ENCODE measurements at places on chromosomes 16 and 17. TPM values are rescaled to one million over a fixed set of nuclear protein-coding genes. Genes with fewer than 3 reads are reported as not detected.

GRCh38 chr17:80449930-80450576, 26.4 kb downstream of the NPTX1 start:
- no peak for DNase-seq

GRCh38 chr16:73306901-73307413, 259.0 kb upstream of the ZFHX3 start:
- DNase-seq, result no peak

DNA sequence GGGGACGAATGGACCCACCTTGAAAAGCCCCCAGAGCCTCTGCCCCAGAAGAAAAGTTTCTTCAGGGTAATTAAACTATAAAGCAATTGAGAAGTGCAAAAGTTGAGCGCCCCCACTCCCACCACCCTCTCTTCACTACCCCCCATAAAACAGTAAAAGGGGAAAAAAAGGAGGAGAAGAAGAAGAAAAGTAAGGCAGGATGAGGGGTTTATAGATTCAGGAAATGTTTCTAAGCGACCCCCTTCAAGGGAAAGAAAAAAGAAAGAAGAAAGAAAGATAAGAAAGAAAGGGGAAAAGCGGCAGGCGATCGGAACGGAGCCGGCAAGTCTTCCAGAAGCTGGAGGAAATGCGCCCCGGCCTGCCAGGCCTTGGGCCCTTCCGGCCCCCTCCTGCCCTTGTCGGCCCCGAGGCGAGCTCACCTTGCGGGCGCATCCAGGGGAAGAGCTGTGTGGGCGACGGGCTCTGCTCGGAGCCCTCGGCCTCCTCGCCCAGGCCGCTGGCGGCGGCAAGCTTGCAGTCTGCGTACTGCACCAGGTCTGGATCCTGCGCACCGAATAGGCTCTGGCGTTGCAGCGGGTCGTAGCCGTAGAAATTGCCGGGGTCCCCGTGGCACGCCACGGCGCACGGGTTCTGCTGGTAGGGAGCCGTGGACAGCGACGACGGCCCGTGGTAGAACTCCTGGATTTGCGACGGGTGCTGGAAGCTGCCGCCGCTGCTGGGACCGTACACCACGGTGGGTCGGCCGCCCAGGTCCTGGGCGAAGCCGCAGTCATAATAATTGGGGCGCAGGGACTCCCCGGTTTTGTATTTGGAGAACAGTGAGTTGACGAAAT, 1.0 kb downstream of the HOXB8 start:
- no peak for DNase-seq

DNA sequence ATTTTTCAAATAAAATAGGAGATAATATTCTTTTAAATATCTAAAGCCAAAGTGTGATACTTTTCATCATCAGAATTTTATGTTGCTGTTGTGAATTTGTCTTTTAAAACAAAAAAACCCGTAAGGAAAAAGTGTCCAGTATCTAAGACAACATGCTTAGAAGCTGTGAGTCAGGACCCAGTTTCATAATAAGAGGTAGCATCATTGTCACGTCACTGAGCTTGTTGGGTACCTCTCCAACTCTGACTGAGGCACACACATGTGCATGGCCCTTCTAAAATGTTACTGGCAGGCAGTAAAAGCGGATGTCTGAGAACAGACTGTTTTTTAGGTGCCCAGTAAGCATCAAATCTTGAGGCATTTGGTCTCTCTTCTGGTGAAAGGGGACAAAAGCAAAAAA, 2.5 kb downstream of the CIAPIN1 start:
- DNase-seq, result peak; percentile 59

GRCh38 chr17:1787301-1787902, 25.5 kb downstream of the SERPINF1 start:
- DNase-seq, result peak; percentile 93

DNA sequence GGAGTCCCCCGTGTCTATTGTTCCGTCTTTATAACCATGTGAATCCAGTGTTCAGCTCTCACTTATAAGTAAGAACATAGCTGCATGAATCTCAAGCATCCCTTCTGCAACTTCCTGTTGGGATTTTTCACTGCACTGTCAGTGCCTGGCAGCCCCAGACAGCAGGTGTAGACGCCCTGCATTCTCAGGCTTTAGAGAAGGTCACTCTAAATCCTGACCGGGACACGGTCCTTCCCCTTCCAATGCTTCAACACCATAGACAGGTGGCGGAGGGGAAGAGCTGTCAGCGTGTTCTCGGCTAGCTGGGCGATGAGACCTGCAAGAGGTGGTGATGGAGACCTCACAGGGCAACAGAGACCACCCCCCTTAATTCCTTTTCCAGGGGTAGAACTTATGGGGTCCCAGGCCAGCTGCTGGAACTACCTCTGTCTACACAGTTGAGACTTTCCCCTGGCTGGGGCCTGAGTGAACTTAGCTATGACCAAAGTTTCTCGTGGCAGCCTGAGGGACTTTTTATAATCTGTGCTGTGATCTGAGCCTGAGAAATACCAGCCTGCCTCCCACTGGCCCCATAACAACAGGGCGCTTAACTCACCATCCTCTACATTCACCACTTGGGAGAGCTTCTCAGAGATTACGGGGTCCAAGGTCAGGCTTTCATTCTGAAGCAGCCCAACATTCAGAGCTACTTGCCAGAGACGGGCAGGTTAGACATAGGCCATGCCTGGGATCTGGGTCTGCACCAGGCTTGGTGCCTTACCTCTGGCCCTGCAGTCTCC, 143.2 kb upstream of the TNRC6C start:
- no peak for DNase-seq

Gene ZDHHC1
- total RNA-seq, result 7.6 TPM

DNA sequence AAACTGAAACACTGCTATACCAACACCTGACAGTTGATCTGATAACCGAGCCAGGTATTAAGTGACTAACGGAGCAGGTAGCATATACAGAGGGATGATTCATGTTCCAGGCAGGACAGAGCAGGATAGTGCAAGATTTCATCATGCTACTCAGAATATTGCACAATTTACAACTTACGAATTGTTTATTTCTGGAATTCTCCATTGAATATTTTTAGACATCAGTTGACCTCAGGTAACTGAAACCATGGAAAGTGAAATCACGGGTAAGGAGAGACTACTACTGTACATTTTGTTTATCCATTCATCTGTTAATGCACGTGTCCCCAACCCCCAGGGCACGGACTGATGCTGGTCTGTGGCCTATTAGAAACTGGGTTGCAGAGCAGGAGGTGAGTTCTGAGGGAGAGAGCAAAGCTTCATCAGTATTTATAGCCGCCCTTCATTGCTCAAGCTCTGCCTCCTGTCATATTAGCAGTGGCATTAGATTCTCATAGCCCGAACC, 14.5 kb upstream of the PPM1E start:
- DNase-seq, result peak; percentile 32

DNA sequence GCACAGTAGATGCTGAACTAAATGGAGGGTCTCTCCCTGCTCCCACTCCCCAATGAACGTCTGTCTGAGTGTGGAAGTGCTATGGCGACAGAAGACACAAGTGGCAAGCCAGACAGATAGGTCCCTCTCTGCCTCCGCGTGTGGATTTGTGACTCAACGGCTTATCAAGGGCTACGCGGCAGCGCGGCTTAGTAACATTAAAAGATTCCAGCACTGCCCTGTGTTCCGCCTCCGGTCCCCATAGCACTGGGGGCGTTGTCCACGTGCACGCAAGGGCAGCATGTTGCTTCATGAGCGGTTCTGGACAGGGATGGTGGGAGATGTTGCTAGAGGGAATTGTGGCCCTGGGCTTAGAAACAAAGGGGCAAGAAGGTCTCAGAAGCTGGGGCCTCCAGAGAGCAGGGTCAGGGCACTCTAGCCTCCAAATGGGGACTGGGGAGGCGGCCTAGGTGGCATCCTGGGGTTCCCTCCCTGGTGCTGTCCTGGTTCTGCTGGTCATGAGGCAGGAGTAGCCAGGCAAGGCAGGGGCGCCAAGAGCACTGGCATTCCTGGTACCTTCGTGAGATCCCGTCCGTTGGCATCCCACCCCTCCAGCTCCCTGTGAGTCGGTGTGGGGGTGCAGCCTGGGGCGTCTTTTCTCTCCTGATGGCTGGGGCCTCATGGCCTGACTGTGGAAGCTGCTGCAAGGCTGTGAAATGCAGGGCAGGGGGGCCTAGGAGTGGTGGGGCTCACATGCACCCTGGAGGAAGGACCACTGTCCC, 9.1 kb downstream of the CRHR1 start:
- DNase-seq, result peak; percentile 8

Data from fibroblast of the aortic adventitia (primary cell).